ENCODE measurements at places on chromosomes 1 and 21.

DNA sequence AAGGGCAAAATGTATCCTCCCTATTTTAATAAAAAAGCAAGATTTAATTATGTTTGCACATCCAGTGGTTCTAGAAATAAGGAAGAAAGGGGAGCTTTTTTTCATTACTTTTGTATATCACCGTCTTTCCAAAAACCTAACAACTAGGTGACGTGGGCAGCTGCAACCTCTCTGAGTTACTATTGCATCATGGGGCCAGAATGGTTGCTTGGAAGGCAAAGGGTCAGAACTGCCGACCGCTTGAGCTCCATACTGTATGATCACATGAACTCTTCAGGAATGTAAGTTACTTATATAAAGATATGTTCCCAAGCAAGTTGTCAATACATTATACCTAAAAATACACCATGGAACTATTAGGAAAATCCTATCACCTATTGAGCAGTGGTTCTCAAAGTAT is 85.6 kb upstream of the HIVEP3 start:
- DNase-seq: no peak

- DNase-seq: no peak
Measured at GRCh38 chr1:159055181-159055641, 21.4 kb downstream of the AIM2 start.

- no peak for DNase-seq
Measured at GRCh38 chr21:26967062-26967913, at the start of gene ADAMTS5. TSS of gene ADAMTS5 (minus strand) at chr21:26967088. CDS start at chr21:26966391, 697 bp downstream.

GRCh38 chr1:43024905-43025304 is 66.2 kb upstream of the SLC2A1 start:
- DNase-seq: no peak

DNA sequence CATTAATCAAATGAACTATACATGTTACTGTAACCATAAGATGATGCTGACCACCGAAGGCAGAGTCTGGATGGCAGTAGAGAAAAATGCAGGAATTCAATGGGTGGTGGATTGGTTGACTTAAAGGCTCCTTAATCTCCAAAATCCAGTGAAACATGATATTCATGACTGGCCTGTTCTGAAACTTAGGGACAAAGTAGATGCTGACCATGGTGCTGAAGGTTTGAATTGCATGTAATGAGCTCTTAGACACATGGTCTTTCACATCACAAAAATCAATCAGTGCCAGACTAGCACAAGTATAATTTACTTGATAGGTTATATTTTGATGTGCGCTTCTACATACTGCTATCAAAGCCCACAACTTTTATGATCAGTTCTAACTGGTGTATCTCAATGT is 30.9 kb upstream of the NTMT2 start:
- DNase-seq: no peak

GRCh38 chr1:6163973-6164617 is 16.0 kb downstream of the CHD5 start:
- no peak for DNase-seq

DNA sequence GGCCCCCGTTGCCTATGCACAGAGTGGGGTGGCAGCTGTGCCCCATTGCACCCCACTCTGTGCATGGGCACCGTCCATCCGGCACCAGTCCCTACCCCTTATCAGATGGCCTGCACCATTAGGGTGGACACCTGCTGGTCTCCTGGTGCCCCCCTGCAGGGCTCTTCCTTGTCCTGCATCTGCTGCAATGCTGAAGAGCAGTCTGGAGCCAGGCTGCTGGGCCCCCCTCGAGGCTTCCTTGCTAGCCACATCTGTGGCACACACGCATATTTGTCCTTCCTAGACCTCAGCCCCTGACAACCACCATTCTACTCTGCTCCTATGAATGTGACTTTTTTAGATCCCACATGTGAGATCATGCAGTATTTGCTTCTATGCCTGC is 56.4 kb downstream of the COL18A1 start:
- no peak for DNase-seq

DNA sequence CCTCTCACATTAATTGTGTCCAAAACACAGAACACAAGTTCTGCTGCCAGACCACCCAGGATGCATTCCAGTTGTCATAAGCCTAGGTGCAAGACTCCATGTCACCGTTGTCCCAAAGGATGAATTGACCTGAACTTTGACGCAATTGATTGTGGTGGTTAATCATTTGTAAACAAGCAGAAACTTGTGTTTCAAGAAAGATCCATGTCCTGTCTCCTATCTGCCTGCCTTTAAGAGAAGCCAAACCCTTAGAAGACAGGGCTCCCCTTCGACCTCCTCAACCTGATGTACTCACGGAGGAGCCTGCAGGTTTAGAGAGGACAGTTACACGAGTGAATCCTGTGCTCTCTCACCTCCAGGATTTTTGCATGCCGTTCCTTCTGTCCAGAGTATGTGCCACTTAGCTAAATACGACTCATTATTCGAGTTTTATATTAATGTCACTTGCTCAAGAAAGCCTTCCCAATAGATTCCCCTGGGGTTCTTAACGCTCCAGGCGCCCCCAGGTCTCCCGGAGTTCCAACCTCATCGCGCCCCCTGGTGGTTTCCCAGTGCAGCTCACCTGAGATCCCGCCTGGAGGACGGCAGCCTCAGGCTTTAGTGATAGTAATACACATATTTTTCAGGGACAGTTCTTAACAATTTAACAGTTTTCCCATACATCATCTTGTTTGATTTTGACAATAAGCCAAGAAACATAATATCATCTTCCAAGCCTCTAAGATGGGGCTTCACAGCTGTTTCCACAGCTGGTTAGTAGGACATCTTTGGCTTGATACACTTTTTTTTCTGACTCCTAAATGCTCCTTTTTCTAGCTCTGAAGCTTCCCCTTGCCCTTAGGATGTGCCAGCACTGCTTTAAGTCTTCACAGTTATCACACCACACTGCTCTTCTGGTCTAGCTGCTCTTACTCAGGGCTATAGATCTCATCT is 2.4 kb upstream of the C8B start:
- no peak for DNase-seq

GRCh38 chr21:42607525-42608102 is 45.8 kb upstream of the PDE9A start:
- no peak for DNase-seq

- no peak for DNase-seq
Measured at GRCh38 chr21:23960769-23961168, 1646.5 kb downstream of the MRPL39 start.

- DNase-seq: no peak
Measured at GRCh38 chr1:157139052-157139715, 989 bp upstream of the ETV3 start.

DNA sequence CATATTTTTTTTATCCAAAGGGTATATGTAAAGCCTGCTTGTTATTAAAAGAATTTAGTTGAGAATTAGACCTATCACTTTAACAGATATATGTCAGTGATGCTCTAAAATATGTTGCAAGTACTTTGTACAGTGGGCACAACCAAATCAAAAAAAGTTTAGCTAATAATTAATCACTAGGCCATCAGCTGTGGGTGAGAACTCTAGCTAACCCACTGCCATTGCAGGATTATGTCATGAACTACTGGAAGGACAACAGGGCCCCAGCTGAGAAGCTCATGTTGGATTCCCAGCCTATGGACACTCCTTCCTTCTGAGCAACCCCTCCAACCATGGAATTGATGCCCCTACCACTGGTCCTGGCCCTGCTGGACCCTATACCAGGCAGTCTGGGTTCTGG is 6.8 kb upstream of the CHIA start:
- DNase-seq: no peak

DNA sequence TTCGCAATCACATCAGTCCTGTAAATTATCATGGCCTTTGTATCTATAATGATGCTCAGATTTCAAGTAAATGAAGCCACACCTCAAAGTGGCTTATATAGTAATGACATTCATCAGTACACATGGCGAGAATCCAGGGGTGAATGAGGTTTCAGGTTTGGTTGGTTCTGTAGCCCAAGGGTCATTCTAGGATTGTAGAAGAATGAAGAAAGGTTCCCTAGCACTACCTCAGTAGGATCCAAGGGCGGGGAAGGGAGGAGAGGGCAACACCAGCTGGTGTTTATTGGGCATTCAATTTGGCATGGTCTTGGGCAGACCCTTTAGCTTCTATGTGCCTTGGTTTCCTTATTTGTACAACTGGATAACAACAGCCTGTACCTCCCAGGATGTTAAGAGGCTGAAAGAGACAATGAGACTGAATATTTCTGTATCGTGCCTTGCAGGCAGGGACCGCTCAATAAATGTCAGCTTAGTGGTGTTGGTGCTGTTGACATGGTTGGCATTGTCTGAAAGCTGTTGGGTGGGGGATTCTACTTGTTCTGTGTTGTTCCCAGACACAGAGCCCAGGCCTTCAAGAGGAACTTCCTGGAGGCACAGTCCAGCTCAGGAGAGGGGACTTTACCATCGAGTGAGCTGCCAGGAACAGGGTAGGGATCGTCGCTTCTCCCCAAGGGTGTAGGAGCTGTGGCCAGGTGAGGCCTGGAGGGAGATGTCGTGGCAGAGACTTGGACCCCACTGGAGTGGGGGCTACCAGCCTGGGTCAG is 388.2 kb downstream of the PTPRU start:
- no peak for DNase-seq

- DNase-seq: no peak
Measured at GRCh38 chr1:17984583-17984982, 123.0 kb upstream of the IGSF21 start.

- no peak for DNase-seq
Measured at GRCh38 chr1:220375715-220376114, 103.5 kb upstream of the RAB3GAP2 start.

- DNase-seq: no peak
Measured at GRCh38 chr1:181504399-181504842, 21.1 kb downstream of the CACNA1E start.

DNA sequence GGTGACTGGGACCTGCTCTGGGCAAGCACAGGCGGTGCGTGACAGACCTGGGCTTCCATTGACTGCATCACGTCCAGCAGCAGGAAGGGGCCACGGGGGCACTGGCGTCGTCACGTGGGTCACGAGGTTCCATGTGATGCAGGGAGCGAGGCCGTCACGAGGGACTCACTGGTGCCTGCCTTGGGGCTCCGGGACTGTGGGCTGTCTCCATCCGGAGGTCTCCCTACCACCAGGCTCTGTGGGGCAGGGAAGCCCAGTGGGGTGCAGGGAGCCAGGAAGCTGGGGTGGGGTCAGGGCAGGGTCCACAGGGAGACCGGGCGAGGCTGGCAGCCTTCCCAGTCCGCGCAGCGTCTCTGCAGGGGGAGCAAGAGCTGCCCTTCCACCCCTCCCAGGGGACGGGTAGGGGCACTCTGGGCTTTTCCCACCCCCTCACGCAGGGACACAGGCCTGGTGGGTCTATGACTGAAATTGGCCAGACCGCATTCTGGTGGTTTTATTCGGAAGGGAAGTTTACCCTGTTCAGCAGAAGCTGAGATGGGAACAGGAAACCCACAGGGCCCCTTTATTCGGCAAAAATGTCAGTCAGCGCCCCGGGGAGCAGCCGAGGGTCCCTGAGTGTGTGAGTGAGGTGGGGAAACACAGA is 416 bp upstream of the TNFRSF14 start:
- DNase-seq: peak; percentile 47

DNA sequence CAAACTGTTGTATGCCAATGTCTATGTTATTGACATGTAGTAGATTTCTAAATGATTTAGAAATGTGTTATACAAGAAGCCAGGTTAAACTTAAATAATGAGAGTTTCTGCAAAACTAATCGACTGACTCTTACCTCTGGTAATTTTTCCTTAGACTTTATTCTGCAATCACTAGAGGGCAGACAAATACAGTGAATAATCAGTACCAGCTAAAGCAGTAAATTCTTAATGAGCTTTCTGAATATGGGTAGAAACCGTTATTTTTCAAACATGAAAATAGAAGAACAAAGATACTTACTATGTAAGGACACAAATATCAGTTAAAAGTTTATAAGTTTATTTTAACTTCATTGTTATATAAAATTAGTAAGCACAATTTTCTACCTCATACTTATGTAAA is 97.9 kb upstream of the RGS1 start:
- DNase-seq: no peak

- no peak for DNase-seq
Measured at GRCh38 chr1:94974824-94975223, 47.9 kb upstream of the CNN3 start.

DNA sequence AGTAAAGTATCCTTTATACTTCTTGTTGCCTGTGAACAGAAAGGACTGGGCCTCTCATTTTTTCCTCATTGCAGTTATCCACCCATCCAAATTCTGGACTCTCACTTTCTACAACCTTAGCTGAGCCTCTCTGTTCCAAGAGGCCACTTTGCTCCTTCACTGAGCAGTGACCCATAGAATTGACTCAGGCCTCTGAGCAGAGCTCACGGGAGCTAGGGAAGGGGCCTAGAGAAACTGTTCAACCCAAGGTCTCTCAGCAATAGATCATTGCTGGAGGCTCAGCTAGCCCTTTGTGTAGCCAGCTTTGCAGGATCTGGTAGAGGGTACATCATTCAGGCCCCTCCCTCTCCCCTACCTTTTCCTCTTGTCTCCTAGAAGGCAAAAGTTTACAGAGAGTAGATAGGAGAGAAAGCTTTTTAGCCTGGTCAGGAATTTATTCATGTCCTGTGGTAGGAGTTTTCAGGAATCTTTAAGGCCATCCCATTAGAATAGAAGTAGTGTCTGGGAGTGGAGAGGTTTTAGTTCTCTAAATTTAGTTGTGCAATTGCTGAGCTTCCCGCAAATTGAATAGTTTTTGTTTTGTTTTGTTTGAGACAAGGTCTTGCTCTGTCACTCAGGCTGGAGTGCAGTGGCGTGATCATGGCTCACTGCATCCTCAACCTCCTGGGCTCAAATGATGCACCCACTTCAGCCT is 6.7 kb downstream of the INTS3 start:
- peak; percentile 14 for DNase-seq

DNA sequence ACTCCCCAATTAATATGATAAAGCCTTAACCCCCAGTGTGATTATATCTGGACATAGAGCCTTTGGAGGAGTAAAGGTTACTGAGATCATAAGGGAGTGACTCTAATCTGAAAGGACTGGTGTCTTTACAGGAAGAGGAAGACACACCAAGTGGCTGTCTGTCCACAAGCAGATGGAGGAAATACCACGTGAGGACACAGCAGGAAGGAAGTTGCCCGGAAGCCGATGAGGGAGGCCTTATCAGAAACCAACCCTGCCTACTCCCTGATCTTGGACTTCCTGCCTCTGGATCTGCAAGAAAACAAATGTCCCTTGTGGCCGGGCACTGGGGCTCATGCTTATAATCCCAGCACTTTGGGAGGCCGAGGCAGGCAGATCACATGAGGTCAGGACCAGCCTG is 110.3 kb upstream of the CHRM3 start:
- no peak for DNase-seq

GRCh38 chr1:27469334-27469733 is 20.6 kb downstream of the WASF2 start:
- no peak for DNase-seq

- DNase-seq: no peak
Measured at GRCh38 chr21:46122237-46122671, 24.3 kb downstream of the COL6A2 start.

DNA sequence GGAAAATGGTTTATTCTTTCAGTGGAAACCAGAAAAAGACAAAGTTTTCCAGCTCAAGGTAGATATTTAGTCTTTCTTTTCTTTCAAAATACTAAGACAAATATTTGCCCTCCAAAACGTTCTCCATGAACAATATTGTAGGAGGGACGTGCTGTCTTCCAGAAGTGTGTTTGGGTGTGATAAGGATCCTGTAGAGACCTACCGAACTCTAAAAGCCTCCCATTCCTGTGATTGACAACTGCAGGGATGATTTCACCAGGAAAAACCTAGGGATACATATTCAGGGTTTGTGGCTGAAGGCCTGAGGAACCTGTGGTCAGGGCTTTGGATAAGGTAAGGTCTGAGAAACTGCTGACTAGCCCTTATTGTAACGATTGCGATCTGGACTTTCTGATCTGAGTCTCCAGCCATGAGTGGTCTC is 167.1 kb downstream of the ZNF648 start:
- DNase-seq: no peak

GRCh38 chr1:10682449-10683309 is 113.8 kb downstream of the CASZ1 start:
- no peak for DNase-seq
